Kidney capillary endothelial cell (primary cell): ENCODE measurements at places on chromosomes 1 and 21.

DNA sequence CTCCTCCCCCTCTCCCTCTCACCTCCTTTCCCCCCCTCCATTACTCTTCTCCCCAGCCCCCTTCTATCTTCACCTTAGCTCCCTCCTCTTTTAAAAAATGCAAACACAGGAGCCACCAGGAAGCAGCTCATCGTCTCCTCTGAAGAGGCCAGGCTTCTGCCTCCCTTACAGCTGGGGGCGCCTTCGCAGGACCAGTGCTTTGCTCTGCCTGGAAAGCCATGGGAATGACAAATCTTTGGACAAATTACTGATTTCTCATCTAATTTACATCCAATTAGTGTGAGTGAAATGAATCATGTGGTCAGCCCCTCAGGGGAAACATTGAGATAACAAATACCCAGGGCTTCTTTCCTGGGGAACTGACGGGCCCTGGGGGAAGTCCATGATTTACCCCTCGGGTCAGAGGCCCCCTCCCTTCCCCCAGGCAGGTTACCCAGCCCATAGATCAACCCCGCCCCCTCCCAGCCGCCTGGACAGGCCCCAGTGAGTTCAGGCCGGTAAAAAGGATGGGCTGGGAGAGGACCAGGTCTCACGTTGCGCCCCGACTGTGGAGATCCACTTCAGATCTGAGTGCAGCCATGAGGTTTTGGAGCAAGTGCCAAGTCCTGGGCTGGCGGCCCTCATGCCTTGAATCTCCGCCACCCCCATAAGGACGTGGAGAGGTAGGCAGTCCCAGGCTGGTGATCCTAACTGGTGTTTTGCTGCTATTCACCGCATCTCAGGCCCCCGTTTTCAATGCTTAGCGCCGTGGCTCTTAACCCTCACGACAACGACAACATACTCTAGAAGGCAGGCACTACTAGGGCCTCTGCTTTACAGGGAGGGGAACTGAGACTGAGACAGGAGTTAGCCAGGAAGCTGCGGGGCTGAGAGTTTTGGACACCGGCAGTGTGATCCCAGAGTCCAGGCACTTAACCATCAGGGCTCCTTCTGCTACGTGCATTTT is 300.8 kb downstream of the RRAGC start:
- no peak for DNase-seq

- DNase-seq = no peak
Measured at GRCh38 chr1:111179968-111180533, 20.4 kb downstream of the DENND2D start.

DNA sequence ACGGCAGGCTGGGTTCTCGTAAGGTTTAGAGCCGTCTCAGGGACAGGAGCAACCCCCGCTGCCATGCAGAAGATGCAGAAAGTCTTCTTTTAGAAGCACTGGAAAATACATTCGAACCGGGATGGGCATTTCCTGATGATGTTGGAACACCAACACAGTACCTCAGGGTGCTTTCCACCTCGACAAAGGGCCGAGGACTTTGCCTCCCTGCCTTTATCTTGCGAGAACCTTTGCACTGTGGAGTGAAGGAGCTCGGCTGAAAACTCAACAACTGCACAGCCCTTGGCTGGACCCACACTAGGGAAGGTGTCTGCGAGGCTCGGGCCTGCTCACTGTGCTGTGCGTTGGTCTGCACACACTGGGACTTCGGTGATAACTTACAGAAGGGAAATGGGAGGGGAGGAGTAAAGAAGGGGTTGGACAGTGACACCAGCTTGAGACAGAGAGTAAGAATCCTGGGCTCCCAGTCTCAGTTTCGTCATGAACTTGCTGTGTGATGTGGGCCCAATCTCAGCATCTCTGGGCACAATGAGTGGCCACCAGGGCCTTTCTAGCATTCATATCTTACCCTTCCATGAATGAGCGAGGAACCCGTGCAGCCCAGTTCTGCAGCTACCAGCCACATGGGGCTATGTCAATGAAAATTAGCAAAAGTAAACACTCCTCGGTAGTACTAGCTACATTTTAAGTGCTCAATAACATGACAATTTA is 18.2 kb downstream of the RCAN1 start:
- DNase-seq = no peak

GRCh38 chr1:106022312-106022902 is 1034.1 kb upstream of the PRMT6 start:
- peak; percentile 4 for DNase-seq

- no peak for DNase-seq
Measured at GRCh38 chr1:220124542-220124941, 30.6 kb downstream of the IARS2 start.

DNA sequence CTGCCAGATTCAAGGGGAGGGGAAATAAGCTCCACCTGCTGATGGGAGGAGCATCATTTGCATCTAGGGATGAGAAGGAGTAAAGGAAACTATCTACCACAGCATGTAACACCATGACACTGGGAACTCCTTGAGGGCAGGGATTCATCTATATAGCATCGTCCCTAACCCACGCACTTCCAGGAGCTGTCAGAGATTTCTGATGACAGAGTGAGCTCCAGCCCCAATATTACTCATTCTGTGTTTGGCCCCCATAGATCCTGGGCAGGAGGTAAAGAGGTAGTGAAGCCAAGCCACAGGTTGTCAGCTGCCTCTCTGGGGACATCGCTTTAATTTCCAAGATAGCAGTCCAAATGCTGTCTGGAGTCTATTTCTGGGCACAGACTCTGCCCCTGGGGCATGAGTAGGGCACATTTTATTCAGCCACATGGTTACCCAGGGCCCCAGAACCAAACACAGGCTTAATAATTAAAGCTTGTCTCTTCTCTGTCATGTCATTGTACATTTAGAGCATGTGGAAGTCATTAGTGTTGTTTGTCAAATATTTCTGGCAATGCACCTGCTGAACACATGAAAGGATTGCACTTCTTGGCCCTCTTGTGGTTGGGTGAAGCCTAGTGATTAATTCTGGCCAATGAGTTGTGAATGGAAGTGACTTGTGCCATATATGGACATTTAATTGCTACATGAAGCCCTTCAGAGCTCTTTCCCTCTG is 105.9 kb upstream of the POU3F1 start:
- DNase-seq = no peak

DNA sequence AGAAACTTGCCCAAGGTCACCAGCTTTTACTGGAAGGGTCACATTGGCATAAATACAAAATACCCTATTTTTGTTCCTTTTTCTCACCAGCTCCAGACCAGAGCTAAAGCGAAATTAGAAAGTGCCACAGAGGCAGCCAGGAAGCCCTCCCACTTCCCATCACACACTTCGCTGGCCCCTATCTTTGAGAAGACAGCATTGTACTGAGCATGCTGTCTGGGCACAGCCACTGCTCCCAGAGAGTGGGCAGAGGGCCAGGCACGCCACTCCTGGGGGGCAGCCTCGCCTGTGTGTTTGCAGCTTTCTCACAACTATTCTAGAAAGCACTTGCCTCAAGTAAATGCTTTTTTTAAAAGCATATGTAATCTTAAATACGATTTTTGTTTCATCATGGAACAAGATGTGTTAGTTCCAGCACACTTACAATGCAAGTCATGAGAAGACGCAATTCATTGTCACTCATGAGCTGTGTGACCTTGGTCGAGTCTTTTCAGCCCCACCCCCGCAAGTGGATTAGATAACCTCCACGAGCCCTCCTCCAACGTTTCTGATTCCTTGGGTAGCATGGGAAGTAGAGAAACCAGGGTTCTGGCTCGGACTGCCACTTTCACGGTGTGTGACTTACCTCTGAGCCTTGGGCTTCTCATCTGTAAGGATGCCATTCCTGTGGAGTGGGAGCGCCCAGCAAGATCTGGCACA is 25.7 kb upstream of the EPHA8 start:
- no peak for DNase-seq

- no peak for DNase-seq
Measured at GRCh38 chr1:15714406-15715136, 21.5 kb upstream of the SLC25A34 start.

- no peak for DNase-seq
Measured at GRCh38 chr1:25456502-25456901, 25.8 kb downstream of the MACO1 start.

- DNase-seq = no peak
Measured at GRCh38 chr21:44529011-44529421, 11.0 kb downstream of the KRTAP10-1 start.

DNA sequence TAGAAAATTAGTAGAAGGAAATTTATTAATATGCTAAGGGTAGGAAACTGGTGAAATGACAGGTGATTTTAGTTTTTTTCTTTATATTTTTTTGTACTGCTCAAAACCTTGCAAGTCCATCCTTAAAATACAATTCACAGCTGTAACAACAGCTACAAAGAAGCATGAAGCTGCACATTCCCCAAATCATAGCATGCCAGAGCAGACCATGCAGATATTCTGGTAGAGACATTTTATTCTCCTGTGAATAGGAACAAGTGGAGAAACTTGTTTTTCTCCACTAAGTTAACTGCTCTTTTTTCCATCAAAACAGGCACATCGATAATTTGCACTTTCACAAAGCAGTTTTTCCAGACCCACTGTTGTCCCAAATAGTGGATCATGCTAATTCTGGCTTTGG is 1125.7 kb downstream of the BRINP3 start:
- no peak for DNase-seq

DNA sequence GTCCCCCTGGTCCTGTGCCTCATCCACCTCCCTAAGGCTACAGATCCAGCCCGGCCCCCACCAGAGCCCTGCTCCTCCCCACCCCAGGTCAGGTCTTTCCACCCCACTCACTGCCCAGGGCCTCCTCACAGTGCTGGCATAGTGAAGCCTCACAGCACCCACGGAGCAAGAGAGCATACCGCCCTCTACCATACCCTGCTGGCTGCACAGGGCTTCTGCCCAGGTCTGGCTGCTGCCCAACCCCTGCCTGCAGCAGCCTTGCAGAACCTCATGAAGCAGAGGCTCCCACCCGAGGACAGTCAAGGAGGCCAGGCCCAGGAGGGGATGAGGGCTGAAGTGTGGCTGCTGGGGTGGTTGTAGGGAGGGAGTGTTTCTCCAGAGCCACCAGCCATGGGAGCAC is 19.7 kb upstream of the ARF1 start:
- DNase-seq = no peak

- DNase-seq = no peak
Measured at GRCh38 chr1:41666981-41667631, 182.6 kb upstream of the EDN2 start.

GRCh38 chr1:167086033-167086432 is 4.1 kb downstream of the GPA33 start:
- no peak for DNase-seq

DNA sequence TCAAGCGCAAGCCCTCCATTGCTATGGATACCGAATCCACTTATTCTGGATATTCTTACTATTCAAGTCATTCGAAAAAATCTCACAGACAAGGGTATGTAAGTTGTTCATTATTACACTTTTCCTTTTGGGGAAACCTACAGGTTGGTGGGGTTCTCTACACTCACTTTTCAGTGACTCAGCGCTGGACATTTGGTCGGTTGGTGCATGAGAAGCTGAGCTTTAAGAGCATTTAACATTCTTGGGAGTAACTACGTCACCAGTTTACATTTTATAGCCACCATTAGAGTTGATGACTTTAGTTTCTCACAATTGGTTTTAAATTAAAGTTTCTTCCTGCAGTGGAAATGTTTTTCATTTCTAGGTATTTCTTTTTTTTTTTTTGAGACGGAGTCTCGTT is 9.6 kb downstream of the VANGL1 start:
- DNase-seq = no peak

- DNase-seq = no peak
Measured at GRCh38 chr1:69535490-69535889, 32.2 kb upstream of the LRRC7 start.

DNA sequence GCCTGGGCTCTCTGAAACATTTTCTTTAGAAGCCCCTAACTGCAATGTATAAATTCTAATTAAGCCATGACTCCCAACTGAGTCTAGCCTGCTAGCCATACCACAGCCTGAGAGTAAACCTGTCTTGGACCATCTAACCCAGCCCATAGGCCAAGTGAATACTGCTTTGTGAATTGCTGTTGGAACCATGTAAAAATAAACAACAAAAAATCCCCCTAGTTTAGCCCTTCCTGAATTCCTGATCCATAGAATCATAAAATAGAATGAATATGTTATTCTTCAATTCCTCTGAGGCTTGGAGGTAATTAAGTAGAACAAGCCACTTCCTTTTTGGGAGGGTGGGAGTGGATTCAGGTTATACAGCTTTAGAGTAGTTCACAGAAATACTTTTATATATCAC is 1496.4 kb downstream of the MRPL39 start:
- DNase-seq = no peak

- no peak for DNase-seq
Measured at GRCh38 chr21:35478161-35479064, 429.3 kb upstream of the RUNX1 start.

GRCh38 chr1:32390904-32391870 is 3.1 kb downstream of the BSDC1 start:
- no peak for DNase-seq

GRCh38 chr1:170556917-170557316 is 25.0 kb downstream of the GORAB start:
- DNase-seq = no peak

DNA sequence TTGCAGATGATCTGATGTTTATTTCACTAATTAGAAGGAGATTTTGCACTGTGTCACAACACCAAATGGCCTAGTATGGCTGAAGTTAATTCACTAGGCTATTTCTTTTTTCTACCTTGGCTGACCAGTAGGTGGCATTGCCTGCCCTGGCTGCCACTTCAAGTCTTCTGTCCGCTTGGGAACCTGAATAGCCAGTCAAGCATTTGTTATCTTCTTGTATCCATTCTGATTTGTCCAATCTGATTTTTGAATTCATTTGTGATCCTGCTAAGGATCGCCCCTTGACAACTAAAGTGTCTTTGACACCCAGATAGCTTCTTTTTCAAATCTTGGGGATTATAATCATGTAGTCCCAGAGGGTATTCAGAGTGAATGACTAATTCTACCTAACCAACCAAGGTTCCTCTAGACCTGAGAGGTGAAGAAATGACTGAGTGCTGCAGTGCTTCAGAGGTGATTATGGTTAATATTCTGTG is 99.4 kb downstream of the GIPC2 start:
- DNase-seq = peak; percentile 57

DNA sequence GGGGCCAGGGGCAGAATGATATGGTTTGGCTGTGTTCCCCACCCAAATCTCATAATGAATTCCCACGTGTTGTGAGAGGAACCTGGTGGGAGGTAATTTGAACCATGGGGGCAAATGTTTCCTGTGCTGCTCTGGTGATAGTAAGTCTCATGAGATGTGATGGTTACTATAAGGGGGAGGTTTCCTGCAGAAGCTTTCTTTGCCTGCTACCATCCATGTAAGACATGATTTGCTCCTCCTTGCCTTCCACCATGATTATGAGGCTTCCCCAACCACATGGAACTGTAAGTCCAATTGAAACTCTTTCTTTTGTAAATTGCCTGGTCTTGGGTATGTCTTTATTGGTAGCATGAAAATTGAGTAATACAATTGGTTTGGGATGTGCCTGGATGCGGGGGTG is 33.7 kb upstream of the LIN9 start:
- no peak for DNase-seq

DNA sequence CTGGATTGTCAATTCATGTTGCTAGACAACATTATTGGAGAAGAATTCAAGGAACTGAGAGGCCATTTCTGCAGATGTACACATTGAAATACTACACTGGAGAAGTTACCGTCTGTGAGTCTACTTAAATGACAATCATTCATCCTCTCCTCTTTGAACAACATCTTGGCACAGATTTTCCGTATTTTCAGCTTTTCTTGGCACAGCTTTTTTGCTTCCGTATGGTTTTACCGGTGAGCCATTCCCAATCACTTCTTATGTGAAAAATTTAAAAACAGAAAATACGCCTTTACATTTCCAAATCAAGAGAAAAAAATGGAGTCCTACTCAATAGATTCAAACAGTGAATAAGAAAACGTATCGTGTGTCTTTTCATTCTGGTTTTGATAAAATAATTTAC is 1493.7 kb downstream of the AMY1C start:
- no peak for DNase-seq

- no peak for DNase-seq
Measured at GRCh38 chr1:49060766-49061165, 284.1 kb upstream of the BEND5 start.
